A673 (cell line): ENCODE measurements at places on chromosomes 3 and 15. TPM values are rescaled to one million over a fixed set of nuclear protein-coding genes. Genes with fewer than 3 reads are reported as not detected.

GRCh38 chr3:46888705-46889104 lies 11.2 kb downstream of the PTH1R start:
- DNase-seq, result no peak

DNA sequence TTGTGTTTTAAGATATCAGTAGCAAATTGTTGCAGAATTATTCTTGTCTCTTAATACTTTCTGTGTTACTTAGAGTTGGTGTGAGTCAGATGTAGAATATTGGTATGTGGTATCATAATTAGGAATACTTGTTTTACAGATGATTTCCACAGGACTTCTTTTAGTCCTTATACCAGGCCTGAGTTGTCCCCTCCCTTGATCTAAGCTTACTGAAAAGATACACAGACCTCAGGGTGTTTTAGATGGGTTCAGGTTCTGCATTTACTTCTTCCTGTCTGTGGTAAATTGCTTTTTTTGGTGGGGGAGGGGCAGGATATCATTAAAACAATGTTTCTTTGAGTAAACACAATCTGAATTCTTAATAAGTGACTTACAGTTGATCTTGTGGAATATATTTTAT lies 14.2 kb downstream of the DZIP3 start:
- no peak for DNase-seq

The LRRC15 gene
- total RNA-seq, result not detected in 2 replicates

- no peak for DNase-seq
Observed at GRCh38 chr3:133881492-133881891, 14.2 kb downstream of the RAB6B start.

The GOLGA8T gene
- total RNA-seq, result not detected in 2 replicates

DNA sequence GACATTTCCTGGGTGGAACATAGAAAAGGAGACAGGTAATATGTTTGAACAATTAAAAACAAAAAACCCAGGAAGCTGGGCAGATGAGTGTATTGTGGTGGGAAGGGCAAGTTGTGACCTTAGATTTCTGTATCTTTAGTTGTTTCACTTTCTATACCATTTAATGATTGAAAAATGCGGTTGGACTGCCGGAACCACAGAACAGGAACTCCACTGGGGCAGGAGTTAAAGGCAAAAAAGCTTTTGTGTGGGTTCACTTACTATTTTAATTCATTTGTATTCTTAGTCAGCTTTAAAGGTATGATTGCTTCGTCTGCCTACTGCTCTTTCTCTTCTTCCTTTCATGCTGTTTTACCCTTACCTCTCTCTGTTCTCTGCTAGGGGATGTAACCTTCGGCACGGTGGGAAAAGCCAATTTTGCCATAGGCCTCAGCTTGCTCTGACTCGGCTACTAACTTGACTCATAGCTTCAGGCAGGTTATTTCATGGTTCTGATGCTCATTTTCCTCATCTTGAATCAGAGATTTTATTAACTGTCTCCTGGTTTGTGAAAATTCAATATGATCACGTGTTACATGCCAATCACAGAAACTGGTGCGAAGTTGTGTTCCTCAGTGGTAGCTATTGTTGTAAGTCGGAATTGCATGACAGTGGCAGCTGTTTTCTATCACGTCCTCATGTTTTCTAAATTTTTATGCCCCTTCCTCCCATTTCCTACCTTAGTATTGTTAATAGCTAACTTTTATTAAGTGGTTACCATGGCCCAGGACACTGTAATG lies 1.6 kb upstream of the MCTP2 start:
- no peak for DNase-seq

The TICRR gene
- total RNA-seq, result 55.7 and 56.5 TPM in 2 replicates

The RUBCN gene
- 24.9 and 25.6 TPM in 2 replicates for total RNA-seq

- no peak for DNase-seq
Observed at GRCh38 chr15:32908135-32908801, 190.5 kb downstream of the GREM1 start.

DNA sequence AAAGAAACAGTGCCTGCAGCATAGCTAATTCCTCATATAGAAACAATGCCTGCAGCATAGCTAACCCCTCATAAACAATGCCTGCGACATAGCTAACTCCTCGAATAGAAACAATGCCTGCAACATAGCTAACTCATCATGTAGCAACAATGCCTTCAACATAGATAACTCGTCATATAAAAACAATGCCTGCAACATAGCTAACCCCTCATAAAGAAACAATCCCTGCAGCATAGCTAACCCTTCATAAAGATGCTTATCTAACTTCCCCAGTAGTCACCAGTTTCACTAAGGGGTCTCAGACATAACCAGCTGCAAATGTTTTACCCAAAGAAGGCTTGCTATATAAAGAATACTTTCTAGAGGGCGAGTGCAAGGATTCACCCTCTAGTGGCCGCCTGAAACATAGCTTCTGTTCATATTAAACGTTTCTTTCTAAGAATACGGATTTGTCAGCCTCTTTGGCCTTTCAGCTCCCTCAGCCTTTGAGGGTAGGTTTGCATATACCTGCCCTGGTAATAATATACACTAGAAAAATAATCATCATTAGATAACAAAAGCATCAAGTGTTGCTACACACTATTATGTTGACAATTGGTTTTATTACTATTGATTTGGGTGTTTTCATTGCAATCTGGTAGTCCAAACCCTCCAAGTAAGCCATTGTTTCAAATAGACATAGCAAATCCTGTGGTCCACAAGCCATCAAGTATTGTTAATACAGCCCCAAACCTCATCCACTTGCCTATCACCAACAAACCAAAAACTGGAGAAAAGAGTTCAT lies 44.4 kb upstream of the FAN1 start:
- DNase-seq, result peak; percentile 46

GRCh38 chr3:172084871-172085556 lies 45.6 kb downstream of the FNDC3B start:
- DNase-seq, result no peak

The SHC4 gene
- total RNA-seq, result 0.57 and 0.73 TPM in 2 replicates

- DNase-seq, result no peak
Observed at GRCh38 chr15:90921887-90922286, 10.5 kb downstream of the HDDC3 start.

The MFN1 gene
- 59.0 TPM in 2 replicates for total RNA-seq

The ATP13A4 gene
- total RNA-seq, result not detected in 2 replicates

The SLC7A14 gene
- not detected in 2 replicates for total RNA-seq

The REC114 gene
- total RNA-seq, result not detected in 2 replicates

DNA sequence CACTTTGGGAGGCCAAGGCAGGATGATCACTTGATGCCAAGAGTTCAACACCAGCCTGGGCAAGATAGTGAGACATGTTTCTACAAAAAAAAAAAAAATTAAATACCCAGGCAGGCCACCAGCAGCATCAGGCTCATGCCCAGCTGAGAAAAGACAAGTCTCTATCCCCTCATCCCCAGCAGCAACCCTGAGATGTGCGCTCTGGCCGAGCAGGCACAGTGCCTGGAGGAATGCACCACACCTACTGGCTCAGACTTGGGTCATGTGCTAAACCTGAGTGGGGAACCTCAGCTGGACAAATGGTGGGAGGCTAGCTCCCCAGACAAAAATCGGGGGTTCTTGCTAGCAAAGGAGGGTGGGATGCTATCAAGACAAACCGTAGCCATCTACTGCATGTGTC lies 10.2 kb upstream of the CCDC174 start:
- no peak for DNase-seq

DNA sequence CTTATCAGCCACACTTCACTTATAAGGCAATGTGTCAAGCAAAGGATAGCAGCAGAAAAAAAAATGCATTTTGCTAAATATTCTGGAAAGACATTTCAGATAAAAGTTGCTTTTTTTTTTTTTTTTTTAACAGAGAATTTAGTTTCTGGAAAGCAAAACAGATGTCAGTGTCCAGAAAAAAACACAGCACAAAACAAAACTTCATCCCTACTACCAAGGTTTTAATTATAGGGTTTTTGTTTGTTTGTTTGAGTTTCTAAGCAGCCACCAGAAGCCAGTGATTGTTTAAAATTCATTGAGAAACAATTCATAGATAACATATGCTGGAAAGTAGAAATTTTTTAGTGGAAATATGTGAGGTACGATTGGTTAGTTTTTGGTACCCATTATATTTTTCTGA lies 1202.7 kb downstream of the OTOL1 start:
- DNase-seq, result no peak

The CISH gene
- total RNA-seq, result 0.86 and 1.6 TPM in 2 replicates

DNA sequence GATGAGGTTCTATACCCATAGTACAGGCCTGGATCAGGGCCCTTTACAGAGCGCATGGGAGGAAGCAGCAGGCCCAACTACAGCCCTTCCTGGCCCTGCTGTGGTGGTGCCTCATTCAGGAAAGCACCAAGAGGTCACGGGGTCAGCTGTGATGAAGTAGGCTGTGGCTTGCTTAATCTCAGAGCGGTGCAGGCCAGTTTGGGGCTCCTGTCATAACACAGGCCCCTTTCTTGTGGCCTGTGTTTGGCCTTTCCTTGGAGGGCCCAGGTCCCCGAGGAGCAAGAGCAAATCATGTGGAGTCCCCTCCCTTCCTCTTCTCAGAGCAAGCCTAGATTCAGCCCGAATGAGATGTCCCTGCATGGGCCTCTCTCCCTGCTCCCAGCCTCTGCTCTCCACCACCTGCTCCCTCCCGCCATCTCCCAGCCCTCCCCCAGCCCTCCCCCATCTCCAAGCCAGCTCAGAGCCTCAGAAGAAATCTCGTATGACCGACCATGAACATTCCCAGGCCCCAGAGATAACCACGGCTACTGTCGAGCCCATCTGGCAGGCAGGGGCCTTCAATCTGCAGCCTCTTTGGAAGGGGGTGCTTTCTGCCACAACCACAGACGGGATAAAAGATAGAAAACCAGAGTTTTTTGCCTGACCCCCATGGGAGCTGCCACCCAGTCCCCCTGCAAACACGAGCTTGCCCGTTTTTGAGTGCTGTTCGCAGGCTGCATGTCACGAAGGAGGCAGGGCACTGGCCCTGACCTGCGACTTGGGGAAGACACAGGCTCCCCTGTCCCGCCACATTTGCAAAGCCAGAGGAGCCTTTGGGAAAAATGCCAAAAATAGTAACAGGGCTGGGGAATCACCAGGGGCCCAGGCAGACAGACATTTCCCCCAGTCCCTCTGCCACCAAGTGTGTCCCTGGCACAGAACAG lies 32.3 kb upstream of the DUSP7 start:
- no peak for DNase-seq

DNA sequence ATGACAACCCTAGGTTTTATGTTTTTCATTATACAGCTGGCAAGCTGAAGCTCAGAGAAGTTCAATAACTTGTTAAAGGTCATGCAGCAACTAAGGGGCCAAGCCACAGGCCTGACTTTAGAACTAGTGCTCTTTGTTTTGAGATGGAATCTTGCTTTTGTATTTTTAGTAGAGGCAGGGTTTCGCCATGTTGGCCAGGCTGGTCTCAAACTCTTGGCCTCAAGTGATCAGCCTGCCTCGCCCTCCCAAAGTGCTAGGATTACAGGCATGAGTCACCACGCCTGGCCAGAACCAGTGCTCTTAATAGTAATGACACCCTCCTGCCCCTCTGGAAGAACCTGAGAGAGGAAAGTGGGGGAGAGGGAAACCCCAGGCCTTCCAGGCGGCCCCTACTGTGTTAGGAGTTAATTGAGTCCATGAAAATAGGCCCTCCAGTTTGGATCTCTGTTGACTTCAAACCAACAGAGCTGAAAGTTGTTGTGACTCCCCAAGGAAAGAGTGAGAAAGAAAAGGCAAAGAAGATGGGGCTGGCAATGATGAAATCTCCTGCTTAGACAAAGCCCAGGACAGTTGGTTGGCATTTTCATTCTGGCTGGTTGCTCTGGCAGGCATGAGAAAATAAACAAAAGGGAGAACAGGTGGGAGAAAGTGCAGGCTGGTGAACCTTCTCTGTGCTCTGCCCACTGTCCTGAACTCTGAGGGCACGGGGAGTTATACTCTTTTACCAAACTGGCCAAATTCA lies 3.6 kb upstream of the PRRT3 start:
- DNase-seq, result no peak

The NR2E3 gene
- total RNA-seq, result not detected in 2 replicates

DNA sequence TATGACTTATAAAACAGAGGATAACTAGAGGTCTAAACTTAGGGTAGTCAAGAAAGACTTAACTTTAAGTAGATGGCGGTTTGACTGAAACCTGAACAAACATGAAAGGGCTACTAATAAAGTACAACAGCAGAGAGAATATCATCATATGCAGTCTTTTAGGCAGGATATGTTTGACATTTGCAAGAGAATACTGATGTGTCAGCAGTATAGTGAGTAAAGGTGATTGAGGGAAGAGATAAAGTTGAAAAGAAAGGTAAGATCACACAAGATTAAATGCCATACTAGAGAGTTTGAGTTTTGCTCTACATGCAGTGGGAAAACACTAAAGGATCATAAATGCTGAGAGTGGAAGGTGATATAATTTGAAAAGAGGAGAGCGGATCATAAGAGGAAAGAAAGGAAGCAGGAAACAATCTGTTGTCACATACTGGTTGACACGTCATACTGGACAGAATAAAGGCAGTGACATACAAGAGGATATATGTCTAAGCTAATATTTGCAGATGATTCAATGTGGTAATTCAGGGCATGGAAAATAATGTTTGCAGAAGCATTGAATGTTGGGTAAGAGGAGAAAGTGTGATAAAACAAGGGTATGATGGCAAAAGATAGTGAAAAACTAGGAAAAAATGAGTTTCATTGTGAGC lies 223.0 kb downstream of the EPHA6 start:
- no peak for DNase-seq

The COMMD2 gene
- total RNA-seq, result 51.6 and 51.9 TPM in 2 replicates

DNA sequence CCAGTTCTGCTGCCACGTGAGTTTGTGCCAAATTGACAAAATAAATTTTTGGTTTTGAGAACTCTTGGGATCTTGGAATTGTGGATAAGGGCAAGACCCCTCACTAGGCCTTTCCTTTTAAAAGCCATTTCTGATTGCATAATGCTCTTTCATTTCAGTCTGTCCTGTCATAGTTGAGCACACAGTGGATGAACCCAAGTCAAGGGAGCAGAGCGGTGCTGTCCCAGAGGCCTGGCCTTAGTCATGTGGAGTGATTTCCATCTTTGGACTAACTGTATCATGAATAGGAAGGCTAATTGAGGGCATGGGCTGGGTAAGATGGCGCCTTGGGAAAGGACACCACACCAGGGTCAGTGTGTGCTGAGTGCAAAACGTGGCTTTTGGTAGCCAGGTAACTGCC lies 304.0 kb downstream of the UACA start:
- DNase-seq, result no peak

DNA sequence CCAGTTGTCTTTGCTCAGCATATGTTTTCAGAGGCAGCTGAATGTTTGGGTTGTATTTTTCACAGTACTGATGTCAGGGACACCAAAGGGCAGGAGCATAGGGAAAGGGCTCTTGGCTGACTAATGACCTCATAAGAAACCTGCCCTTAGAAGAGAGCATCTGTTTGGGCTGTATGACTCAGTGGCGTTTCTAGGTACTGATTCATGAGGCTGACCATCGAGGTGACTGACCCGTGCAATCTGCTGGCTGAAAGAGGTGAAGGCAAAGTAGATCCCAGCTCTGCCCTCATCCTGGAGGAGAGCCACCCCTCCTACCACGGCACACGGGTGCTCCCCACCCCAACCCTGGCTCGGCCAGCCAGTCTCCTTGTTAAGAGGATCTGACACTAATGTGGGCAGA lies 8.3 kb downstream of the LMCD1 start:
- DNase-seq, result no peak
